Activated naive CD8-positive, alpha-beta T cell treated with anti-CD3 and anti-CD28 coated beads for 36 hours (primary cell): ENCODE measurements at places on chromosomes 5 and 9. TPM values are rescaled to one million over a fixed set of nuclear protein-coding genes. Genes with fewer than 3 reads are reported as not detected.

Gene CAMLG
- 28.2 TPM for total RNA-seq

Gene SYK
- 0.37 TPM for total RNA-seq

Gene MAMDC4
- total RNA-seq, result 10.9 TPM

Gene FAT2
- total RNA-seq, result not detected

Gene DBH
- not detected for total RNA-seq

Gene ZNF658
- total RNA-seq, result 2.4 TPM

Gene MEF2C
- 2.1 TPM for total RNA-seq

Gene BNC2
- not detected for total RNA-seq
